Esophagus squamous epithelium (tissue), 5 donors: ENCODE measurements at places on chromosomes 12 and 14. TPM values are rescaled to one million over a fixed set of nuclear protein-coding genes. Genes with fewer than 3 reads are reported as not detected.

DNA sequence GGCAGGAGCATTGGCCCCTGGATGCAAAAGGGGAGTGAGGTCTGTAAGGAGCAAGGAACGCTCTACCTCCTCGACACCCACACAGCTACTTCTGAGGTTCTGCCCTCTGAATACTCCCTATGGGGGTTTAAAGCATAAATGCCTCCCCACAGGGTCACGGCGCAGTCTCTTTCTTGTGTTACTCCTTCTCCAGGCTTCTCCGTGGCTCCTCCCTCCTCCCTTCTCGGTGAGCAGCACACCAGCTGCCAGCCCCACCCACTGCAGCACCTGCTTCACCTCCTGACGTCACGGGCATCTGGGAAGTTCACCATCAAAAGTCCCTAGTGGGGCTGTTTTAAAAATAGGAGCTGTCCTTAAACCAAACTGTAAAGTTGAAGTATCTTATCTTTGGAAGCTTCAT lies 67.3 kb downstream of the SPTB start:
- no peak for DNase-seq
- no peaks in the 10 kb centered on the region for H3K36me3 ChIP-seq
- H3K4me3 ChIP-seq, result no peak overlapping the region

- H3K36me3 ChIP-seq, result no peaks in the 10 kb centered on the region
- H3K4me1 ChIP-seq, result no peaks in the 10 kb centered on the region
- no peak for DNase-seq
- no peaks in the 10 kb centered on the region for H3K27me3 ChIP-seq
These were observed 10.8 kb upstream of the DUSP6 start for GRCh38 chr12:89363084-89363483.

DNA sequence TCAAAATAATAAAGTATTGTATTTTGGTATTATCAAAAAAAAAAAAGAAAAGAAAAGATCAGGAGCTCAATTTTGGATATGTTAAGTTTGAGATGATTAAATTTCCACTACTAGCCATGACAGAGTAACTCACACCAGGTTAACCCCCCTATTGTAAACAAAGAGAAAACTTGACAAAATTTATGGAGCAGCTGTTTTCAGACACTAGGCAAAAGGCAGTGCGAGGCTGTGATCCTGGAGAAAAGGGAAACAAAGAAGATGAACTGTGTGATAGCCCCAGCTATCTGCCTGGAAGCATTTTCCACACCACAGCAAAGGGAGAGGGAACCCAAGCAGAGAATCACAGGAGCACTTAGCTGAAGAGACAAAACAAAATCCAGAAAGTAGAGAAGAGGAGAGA lies 145.0 kb downstream of the KIF21A start:
- H3K4me3 ChIP-seq, result no peak overlapping the region
- H3K27me3 ChIP-seq, result no peaks in the 10 kb centered on the region
- no peaks in the 10 kb centered on the region for H3K36me3 ChIP-seq
- no peaks in the 10 kb centered on the region for H3K4me1 ChIP-seq
- DNase-seq, result no peak

- no peak overlapping the region for H3K27ac ChIP-seq
- no peak overlapping the region for H3K4me3 ChIP-seq
- H3K36me3 ChIP-seq, result no peaks in the 10 kb centered on the region
- no peaks in the 10 kb centered on the region for H3K4me1 ChIP-seq
- H3K27me3 ChIP-seq, result no peaks in the 10 kb centered on the region
These were observed 1504.6 kb upstream of the FLRT2 start for GRCh38 chr14:84025106-84026012.

The TOMM20L gene
- not detected for total RNA-seq

The CCDC198 gene
- total RNA-seq, result not detected

The SYT1 gene
- total RNA-seq, result 2.7 TPM

DNA sequence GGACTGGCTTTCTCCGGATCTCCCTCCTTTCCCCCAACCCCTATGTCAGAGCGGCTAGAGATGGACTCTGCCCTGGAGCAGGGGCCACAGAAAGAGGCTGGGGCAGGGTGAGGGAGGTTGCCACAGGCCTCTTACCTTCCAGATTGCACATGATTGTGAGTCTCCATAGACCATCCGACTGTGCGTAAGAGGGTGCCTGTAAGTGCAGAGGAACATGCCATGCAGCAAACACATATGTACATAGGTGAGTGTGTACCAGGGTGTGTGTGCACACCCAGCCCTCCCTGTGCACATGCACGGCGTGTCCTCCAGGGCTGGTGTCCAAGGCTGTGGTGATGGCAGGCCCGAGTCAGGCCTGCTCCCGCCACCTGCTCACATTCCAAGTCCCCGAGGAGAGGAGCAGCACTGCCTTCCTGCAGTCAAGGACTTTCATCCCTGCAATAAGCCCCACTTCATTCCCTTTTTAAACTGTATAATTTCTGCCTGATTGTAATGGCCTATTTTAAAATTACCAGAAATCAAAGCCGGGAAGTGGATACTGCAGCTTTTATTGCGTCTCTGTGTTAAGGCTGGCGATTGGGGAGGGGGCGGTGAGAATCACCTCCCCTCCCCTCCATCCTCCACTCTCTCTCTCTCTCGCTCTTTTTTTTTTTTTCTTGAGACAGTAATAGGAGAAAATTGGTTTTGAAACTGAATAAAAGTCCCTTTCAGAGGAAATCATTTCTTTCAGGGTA lies 28.5 kb downstream of the FAM222A start:
- H3K36me3 ChIP-seq, result no peaks in the 10 kb centered on the region
- DNase-seq, result no peak
- no peak overlapping the region for H3K27ac ChIP-seq
- no peaks in the 10 kb centered on the region for H3K4me1 ChIP-seq
- H3K4me3 ChIP-seq, result no peak overlapping the region

GRCh38 chr12:6696690-6697583 lies 3.7 kb downstream of the PIANP start:
- peaks cover 15% of the 10 kb centered on the region for H3K4me1 ChIP-seq
- H3K27me3 ChIP-seq, result peaks cover 77% of the 10 kb centered on the region
- DNase-seq, result no peak

The RNU4-1 gene
- not detected for total RNA-seq

DNA sequence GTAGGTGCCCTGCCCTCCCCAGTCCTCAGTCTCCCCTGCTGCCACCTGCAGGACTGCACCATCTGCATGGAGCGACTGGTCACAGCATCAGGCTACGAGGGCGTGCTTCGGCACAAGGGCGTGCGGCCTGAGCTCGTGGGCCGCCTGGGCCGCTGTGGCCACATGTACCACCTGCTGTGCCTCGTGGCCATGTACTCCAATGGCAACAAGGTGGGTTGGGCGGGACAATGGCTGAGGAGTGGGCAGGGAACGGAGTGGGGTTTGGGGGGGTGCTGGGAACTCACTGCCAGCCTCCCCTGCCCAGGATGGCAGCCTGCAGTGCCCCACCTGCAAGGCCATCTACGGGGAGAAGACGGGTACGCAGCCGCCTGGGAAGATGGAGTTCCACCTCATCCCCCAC lies 38.2 kb downstream of the DTX1 start:
- DNase-seq, result no peak
- H3K36me3 ChIP-seq, result no peaks in the 10 kb centered on the region
- H3K27me3 ChIP-seq, result no peaks in the 10 kb centered on the region
- no peaks in the 10 kb centered on the region for H3K4me1 ChIP-seq
- no peak overlapping the region for H3K4me3 ChIP-seq

The ZFYVE26 gene
- 16.9 TPM for total RNA-seq
